ENCODE measurements at places on chromosomes 16 and 17. TPM values are rescaled to one million over a fixed set of nuclear protein-coding genes. Genes with fewer than 3 reads are reported as not detected.

- no peak for DNase-seq
These were observed 27.8 kb downstream of the PITPNM3 start for GRCh38 chr17:6528557-6528956.

- no peak for DNase-seq
These were observed 331.8 kb upstream of the XYLT1 start for GRCh38 chr16:17802571-17802970.

GRCh38 chr17:2637422-2637821 lies 44.0 kb downstream of the PAFAH1B1 start:
- no peak for DNase-seq

Gene SPN
- total RNA-seq: 1.3 TPM

GRCh38 chr17:7113273-7114071 lies 1.1 kb downstream of the ASGR2 start:
- DNase-seq: no peak

Gene MT1A
- 3.3 TPM for total RNA-seq

Gene CYBA
- 60.9 TPM for total RNA-seq

Gene PRM1
- total RNA-seq: not detected

GRCh38 chr17:31416503-31416923 lies 25.0 kb downstream of the RAB11FIP4 start:
- no peak for DNase-seq

Gene CTF1
- total RNA-seq: 12.2 TPM

DNA sequence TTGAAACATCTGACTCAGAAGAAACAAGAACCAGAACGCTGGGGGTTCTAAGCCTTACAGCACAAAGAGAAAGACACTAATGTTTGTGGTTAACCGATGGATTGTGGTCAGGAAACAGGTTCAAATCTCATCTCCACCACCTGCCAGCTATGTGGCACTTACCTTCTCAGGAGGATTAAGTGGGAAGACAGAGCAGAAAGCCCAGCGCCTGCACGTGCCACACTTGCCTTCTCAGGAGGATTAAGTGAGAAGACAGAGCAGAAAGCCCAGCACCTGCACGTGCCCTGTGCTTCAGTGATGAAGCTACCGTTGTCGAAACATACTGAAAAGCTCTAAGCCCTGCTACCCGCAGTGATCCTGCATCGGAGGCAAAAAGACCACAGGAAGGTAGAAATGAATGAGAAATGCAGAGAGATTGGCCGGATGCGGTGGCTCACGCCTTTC lies 90.6 kb downstream of the NXN start:
- DNase-seq: no peak

GRCh38 chr17:63695889-63696288 lies 4.0 kb downstream of the LIMD2 start:
- no peak for DNase-seq

- DNase-seq: no peak
These were observed 53.0 kb downstream of the N4BP1 start for GRCh38 chr16:48556913-48557351.

DNA sequence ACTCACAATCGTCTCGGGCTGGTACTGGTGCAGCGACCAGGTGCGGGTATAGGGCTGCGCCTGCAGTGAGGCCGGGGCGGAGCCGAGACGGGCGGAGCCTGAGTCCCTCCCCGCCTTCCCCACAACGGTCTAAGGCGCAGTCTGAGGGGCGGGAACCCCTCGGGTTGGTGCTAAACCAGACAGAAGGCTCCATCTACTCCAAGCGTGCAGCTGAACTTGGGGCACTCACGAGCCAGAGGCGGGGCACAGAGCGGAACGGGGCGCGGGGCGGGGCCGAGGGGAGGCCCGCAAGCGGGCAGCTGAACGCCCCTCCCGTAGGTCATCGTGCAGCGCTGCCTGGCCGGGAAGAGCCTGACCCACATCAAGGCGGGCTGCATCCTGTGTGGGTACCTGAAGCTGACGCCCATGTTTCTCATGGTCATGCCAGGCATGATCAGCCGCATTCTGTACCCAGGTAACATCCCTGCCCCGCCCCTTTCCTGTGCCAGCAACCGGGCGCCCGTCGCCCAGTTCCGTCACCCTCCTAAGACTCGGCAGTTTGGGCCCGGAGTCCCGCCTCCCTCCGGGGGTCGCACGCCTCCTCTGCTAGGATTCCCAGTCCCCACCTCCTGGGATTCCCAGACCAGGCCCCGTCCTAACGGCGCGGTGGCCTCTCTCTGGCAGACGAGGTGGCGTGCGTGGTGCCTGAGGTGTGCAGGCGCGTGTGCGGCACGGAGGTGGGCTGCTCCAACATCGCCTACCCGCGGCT lies 5.0 kb downstream of the SLC5A2 start:
- peak; percentile 72 for DNase-seq

DNA sequence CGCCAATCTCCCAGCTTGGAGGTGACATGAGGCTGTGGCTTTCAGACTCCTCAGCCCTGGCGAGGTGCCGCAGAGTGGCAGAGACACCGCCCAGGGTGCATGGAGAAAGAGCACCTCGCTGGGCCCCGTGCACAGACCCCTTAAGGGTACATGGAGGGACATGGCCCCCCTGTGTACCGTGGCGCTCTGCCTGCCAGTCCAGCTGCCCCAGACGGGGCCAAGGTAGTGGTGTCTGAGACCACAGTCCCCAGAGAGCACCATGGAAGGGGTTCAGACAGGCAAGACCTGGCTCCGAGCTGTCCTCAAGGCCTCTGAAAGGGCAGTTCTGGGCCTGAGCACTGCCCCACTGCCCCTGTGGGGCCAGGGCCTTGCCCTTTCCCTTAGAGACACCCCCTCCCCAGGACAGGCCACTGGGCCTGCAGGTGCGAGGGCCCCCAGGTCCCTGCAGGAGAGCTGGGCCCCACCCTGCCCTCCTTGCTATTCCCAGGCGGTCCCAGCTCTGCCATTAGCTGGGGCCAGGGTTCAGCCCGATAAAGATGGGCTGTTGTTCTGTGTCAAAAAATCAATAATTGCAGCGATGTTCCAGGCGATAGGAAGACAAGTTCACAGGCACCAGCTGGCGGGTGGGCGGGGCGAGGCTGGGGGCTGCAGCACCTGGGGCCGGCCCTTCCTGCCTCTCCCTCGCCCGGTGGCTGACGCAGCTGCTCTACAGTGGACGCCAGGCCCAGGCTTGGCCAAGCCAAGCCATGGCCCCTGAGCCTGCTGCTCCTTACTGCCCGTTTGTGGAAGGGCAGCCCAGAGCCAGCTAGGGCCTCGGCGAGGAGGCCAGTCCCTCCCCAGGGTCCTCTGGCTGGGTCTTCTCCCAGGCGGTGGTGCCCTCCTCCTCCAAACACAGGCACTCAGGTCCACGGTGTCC lies 51.7 kb downstream of the ZFPM1 start:
- no peak for DNase-seq

DNA sequence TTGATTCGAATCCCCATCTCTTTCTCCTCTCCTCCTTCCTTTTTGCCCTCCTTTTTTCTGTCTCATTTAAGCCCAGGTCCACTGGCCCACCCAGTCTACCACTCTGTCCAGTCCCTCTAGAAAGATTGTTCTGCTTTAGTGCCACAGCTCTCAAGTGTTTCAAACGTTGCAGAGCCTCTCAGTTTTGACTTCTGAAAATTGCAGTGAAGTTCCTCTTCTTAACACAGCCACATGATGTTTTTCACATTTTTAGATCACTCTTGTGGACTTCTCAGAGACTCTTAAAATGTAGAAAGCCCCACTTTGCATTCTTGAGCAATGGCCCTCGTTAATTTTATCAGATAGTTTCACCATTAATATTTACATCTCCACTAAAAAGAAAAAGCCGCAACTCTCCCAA lies 253.1 kb downstream of the HAPSTR1 start:
- no peak for DNase-seq

DNA sequence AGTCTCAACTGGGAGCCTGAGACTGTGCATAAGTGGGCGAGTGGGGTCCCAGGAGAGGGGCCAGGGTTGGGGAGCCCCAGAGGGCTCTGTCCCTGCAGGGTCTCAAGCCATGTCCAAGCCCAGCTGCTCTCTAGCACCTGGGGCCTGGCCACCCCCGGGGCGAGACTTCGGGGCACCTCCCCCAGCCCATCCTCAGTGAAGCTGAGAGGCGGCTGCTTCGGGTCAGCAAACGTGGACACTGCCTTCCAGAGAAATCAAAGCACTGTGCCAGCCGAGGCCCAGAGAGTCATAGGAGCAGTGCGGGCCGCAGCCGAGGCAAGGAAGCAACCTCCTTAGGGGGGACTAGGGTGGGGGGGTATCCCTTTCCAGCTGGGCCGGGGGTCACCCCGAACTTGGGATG lies 77.5 kb downstream of the ENGASE start:
- DNase-seq: no peak

DNA sequence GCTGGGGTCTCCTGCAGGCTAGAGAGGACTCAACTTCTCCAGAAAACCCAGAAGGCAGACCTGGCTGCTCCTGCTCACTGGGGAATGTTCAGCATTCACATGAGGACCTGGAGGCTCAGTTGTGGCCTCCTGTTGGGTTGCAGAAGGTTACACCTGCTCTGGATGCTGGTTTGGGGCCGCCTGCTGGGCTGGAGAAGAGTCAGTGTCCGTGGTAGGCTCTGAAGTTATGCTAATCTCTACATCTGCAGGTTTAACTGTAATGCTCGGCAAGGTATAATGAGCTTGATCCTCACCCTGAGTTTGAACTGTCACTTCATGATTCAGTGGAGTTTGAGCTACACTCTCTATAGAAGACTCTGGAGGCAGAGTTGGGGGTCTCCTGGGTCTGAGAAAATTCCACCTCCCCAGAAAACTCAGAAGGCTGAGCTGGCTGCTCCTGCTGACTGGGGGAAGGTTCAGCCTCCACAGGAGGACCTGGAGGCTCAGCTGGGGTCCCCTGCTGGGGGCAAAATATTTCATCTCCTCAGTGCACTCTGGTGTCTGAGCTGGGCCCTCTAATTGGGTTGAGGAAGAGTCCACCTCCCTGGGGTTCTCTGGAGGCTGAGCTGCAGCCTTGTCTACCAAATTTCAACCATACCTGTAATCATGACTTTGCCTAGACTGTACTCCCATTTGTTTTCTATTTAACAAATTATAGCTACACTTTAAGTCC lies 23.5 kb downstream of the RDM1 start:
- no peak for DNase-seq

GRCh38 chr16:82730901-82731300 lies 104.1 kb downstream of the CDH13 start:
- DNase-seq: no peak

DNA sequence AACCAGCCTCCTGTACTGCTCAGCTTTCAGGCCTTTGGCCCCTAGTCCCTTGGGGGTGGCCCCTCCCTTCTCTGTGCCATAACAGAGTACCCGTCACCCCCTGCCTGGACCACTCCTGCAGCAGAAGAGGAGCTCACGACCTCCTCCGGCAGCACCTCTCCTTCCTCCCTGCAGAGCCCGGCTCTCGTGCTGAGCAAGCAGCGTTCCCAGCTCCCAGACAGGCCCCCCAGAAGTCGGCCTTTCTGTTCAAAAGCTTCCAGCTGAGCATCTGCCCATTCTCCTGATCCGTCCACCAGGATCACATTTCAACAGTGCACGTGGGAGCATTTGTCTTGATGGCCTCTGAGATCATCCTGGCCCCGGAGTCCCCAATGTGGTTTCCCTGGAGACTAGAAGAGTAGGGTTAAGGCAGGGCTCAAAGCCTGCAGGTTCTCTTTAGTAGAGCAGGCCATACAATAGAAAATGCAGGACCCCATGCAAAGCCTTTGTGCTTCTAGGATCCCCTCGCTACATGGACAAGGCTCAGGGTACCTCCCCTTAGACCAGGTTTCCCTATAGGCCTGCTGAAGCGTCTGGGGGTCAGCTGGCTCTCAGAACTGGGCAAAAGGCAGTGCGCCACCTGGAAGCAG lies 35.6 kb downstream of the NLRC3 start:
- no peak for DNase-seq

Gene PPM1E
- total RNA-seq: 0.21 TPM

GRCh38 chr17:27649929-27650328 lies 18.9 kb downstream of the LGALS9 start:
- peak; percentile 28 for DNase-seq

GRCh38 chr17:75698659-75699058 lies 22.6 kb upstream of the ITGB4 start:
- no peak for DNase-seq

DNA sequence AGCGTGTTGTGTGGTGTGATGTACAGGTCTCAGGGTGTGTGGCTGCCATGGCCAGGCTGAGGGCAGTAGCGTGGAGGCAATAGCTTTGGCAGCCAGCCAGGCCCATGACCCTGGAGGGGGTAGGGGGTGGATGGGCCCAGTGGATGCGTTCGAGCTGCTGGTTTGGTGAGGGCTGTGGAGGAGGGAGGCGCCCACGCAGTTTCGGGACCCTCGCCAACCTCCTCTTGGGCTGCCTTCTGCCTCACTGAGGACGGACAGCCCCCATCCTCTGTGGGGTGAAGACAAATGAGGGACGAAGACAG lies 238.6 kb upstream of the GSE1 start:
- no peak for DNase-seq

GRCh38 chr16:8178271-8178670 lies 412.0 kb downstream of the TMEM114 start:
- DNase-seq: no peak

DNA sequence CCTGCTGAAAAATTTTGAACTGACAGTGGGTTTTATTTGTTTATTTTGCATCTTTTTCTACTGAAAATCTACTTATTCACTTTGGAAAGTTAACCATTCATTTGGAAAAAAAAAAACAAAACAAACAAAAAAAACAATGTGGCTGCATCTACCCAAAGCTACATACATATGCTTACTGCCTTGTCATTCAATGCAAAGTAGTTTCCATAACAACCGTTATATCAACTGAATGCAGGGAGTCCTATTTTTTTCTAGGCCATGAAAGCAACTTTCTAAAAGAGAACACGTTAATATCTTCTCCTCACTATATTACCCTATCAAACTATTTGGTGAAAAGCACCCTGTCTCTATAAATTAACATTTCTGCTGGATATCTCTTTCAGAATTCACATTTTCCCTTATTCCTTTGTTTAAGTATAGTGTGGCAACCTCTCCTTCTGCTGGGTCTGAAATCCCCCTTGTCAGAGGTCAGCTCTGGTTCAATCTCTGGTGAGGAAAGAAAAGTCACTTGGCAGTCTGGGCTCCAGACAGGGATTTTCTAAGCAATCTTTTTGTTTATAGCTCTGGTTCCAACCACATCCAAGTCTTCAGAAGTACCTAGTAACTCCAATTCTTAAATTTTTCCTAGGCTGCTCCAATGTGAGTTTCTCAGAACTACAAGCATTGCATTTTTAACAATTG lies 528.4 kb upstream of the TOM1L1 start:
- DNase-seq: no peak

Measured in heart left ventricle (tissue), 16 donors.